ENCODE measurements at places on chromosomes 7 and 10.

GRCh38 chr10:5305374-5305773 lies 59.4 kb upstream of the UCN3 start:
- DNase-seq = no peak

- no peak for DNase-seq
These were observed 73.6 kb downstream of the RHOBTB1 start for GRCh38 chr10:60870416-60870728.

DNA sequence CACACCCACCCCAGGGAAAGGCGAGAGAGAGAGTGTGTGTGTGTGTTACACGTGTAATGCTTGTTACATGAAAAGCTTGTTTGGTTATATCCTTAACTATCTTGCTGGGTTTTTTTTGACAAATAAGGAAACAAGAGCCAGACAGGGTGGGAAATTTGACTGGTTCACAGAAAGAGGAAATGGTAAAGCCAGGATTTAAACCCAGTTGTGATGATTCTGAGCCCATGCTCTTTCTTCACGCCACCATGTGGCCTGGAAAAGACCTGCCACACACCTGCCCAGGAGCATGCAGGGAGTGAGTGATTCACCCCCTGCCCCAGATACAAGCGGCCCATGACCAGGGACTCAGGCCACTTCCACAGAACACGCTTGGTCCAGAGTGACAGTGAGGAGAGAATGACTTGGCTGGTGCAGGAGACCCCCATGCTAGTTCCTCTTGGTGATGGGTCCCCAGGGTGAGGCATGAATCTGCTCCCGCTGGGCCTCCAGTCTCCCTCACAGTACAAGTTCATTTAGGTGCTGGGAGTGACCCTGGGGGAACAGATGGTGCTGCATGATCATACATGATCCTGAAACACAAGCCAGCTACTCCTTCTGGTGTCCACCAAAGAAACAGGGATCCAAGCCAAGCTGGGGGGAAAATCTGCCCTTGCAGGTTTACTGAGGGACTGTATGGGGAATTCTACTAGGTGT lies 21.0 kb upstream of the EIF5AL1 start:
- DNase-seq = no peak

DNA sequence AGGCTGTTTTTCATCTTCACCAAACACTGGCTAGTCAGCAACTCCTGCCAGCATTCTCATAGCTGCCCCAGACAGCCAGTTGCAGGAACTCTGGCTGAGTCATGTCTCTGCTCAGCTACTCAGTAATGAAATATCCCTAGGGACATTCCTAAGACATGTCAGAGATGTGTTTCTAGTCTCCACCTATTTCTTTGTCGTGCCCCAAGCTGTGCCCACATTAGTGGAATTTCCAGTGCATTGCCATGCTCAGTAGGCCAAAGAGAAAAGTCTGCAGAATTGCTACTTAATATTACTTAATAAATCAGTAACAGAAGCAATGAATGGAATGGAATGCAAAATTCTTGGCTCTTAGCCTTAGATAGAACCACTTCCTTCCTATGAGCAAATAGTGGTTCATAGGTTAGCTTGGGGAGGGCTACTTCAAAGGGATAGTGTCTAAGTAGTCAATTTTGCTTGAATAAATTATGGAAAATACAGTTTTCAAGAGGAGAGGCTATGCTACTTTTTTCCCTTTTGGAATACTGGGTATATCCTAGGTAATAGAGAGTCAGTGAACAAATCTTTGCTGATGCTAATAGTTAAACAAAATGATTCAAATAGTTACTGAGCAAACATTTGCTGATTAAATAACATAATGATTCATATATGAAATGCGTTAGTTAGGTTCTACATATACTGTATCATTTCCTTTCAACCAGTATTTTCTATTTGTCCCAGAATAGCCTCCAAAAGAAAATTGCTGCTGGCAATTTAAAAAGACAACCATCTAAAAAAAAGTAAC lies 23.6 kb upstream of the SEMA3C start:
- DNase-seq = no peak

- no peak for DNase-seq
These were observed 86.8 kb downstream of the FANK1 start for GRCh38 chr10:125983161-125983560.

GRCh38 chr7:155834486-155835048 lies 22.3 kb upstream of the SHH start:
- DNase-seq = no peak

GRCh38 chr10:6052247-6053221 lies 9.6 kb downstream of the IL2RA start:
- peak; percentile 67 for DNase-seq

- DNase-seq = no peak
These were observed 12.2 kb downstream of the TAS2R16 start for GRCh38 chr7:122983261-122983660.

- no peak for DNase-seq
These were observed 33.3 kb upstream of the ARMS2 start for GRCh38 chr10:122421054-122421625.

GRCh38 chr10:5496261-5497250 lies 2.8 kb downstream of the CALML5 start:
- no peak for DNase-seq

GRCh38 chr10:3493621-3494020 lies 291.4 kb downstream of the KLF6 start:
- DNase-seq = no peak

- no peak for DNase-seq
These were observed 70.0 kb downstream of the CABCOCO1 start for GRCh38 chr10:61732629-61733278.

- DNase-seq = no peak
These were observed 130.9 kb downstream of the RSU1 start for GRCh38 chr10:16686054-16686902.

DNA sequence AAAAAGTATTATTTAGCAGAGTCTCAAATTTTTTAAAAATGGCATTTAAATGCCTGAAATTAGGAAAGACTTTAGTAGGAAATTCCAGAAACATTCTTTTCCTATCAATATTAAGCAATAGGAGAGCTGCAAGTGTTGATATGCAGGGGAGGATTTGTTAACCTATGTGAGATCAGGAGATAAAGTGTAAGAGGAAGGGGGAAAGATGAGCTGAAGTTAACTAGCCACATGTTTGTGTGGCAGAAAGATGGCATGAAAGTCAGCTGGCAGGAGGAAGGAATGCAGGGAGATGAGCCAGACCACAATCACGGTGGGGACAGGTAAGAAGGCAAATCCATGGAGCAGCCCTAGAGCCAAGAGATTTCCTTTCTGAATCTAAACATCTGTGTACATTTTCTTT lies 303.6 kb downstream of the MAGI2 start:
- DNase-seq = no peak

DNA sequence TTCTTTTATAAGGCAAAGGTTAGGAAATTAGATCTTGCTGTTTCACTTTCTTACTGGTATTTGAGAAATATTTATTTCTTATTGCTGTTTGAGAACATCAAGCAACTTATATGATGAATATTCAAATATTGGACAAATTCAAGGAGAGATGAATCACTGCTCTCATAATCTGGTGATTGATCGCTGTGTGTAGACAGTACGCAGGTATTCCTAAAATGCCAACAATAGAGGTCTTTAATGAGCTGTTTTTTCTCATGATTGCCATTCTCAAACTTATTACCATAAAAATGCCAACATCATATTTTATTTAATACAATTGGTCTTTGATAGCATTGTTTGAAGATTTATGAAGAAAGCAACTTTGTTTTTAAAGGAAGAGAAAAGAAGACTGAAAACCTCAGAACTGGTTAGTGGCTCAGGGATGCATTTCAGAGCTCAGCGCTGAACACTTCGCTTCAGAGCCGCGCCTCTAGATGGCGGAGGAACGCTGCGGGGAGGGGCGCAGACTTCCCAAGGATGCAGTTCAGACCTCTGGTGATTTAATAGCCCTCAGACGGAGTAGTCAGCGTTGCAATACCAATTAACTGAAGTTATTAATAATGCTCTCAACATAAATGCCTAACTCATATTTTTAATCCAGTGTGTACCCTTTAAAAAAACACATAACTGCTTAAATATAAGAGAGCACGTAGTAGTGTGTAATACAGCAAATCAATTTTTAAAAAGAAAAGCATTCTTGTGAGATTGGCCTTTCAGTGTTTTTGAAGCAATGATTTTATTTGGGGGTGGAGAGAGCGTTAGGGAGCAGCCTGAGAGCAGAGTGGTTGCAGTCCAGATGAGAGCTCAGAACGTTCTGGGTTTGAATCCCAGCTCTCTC lies 38.5 kb upstream of the STEAP4 start:
- DNase-seq = no peak

GRCh38 chr10:6068422-6068821 lies 6.3 kb upstream of the IL2RA start:
- no peak for DNase-seq

GRCh38 chr7:18796216-18796615 lies 300.7 kb downstream of the HDAC9 start:
- no peak for DNase-seq

DNA sequence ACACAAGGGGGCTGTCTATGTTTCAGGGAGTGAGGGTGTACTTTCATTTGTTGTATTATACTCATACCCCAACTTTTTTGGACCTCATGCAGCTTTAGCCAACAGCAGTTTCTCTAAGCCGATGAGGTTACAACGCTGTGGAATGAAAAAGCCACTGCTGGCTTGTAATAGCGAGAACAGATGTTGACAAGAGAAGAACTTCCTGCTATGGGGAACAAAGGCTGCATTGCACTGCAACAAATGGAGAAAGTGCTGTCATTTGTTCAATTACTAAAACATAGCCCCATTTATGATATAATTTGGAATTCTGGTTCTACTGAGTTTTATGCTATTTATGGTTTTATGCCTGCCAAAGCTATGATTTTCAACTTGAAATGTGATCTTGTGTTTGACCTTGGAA lies 104.2 kb upstream of the TMEM72 start:
- DNase-seq = no peak

GRCh38 chr10:103541616-103542015 lies 48.1 kb downstream of the NEURL1 start:
- DNase-seq = no peak

DNA sequence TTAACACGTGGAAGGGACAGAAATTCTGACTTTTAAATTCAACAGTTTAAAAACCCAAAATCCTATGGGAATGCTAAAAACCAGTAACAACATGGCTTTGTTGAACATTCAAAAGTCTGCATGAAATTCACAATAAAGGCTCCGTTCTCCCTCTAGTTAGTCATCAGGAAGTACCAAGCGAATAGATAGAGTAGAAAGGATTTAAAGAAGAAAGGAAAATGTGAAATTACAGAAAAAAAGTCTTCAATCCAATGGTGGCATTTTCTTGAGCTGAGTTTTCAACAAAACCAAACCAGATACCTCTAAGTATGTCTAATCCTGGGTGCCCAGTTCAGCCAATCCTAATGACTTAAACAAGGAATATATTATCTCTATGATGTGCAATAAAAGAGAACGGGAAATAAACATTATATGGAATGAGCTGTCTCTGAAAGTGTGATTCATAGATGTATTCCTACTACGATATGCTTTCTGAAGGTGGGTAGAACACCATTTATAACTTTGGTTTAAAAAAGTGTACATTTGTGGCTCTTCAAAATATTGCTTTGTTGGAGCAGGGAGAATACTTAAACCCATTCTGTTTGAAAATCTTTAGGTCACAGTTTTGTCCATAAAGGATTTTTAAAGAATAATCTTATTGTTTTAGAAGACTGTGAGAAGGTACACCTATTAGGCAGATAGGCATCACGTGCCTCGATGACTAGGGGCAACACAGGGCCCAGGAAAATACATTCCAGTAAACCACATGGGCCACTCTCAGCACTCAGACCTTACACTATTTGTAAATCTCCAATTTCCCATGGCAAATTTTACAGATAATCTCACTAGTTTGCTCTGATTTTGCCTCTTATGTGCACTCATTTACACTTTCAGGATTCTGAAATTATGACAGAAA lies 87.7 kb downstream of the CUBN start:
- no peak for DNase-seq

GRCh38 chr10:48470115-48470892 lies 134.6 kb downstream of the ARHGAP22 start:
- DNase-seq = no peak

DNA sequence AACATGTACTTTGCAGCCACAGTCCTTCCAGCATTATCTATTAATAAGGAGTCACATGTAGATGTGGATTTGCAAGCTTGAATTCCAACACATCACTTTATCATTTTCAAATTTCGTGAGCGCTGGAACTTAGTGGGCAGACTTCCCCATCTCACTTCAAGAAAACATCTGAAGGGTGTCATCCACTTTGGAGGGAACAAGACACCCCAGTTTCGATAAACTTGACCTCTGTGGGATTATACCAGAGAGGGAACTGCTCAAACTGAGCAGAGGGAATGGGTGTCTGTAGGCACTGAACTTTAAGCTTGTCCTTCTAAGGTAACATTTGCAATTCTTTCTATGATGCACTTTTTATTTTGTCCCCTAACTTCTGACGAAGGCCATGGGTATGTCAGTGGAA lies 27.5 kb downstream of the ADRB1 start:
- DNase-seq = no peak

- no peak for DNase-seq
These were observed 278 bp downstream of the CPA2 start for GRCh38 chr7:130266961-130267321.

- no peak for DNase-seq
These were observed 45.6 kb upstream of the TRIL start for GRCh38 chr7:29003703-29004102.

DNA sequence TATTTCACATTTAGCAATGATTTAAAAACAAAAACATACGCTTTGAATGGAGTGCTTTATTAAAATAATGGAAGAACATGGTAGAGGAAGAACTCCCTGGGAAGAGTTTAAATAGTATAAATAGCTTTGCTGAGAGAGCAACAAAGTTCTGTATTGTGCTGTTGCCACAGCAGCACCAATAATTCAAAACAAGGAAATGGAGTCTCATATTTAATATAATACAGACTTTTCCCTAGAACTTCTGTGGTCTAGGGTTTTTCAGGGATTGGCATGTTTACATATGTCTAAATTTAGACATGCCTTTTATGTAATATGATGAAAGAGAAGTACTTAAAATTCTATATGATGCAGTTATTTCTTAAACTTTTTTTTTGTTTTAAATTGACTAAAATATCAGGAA lies 217.2 kb upstream of the HDAC9 start:
- DNase-seq = no peak

- no peak for DNase-seq
These were observed 41.6 kb downstream of the JAKMIP3 start for GRCh38 chr10:132107186-132107948.

GRCh38 chr10:117442521-117442920 lies 67.3 kb upstream of the PDZD8 start:
- DNase-seq = no peak

GRCh38 chr10:93600446-93601145 lies 439 bp downstream of the RBP4 start:
- no peak for DNase-seq
